ENCODE measurements at places on chromosomes 6 and 20.

DNA sequence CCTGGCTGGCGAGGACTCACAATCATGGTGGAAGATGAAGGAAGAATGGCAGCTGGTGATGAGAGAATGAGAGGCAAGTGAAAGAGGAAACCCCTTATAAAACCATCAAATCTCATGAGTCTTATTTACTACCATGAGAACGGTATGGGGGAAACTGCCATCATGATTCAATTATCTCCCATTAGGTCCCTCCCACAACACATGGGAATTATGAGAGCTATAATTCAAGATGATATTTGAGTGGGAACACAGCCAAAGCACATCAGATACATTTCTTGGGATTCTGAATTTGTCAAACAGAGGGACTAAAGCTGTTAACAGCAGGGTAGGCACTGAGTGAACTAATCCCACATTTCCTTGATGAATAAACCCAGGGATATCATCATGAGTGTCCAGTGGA lies 116.2 kb upstream of the PLCB4 start:
- DNase-seq = no peak

DNA sequence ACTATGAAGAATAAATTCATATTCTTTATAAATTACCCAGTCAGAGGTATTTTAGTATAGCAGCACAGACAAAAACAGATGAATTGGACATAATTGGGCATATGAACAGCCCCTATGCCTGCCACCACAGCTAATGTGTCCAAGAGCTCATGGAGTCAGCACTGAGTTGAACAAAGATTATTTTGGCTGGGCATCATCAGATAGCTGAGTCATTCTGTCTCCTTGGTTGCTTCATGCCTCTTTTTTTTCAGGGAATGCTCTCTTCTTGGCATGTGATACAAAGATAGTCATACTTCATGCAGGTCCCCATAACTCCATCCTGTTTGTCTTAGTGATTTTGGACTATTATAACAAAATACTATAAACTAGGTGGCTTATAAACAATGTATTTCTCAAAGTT lies 275.6 kb downstream of the TENT5A start:
- no peak for DNase-seq

DNA sequence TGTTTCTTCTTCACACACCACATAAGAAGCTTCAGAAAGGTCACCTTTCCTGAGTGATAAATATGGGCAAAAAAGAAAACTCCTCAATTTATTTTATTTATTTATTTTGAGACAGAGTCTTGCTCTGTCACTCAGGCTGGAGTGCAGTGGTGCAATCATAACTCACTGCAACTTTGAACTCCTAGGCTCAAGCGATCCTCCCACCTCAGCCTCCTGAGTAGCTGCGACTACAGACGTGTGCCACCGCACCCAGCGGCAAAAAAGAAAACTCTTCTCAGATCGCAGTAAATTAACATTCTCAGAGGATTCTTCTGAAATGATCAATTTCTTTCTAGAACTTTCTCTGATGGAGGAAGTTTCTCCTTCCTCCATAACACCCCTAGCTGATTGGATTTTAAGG lies 111.2 kb downstream of the TRERF1 start:
- DNase-seq = no peak

GRCh38 chr6:165799391-165800153 lies 136.5 kb upstream of the PDE10A start:
- DNase-seq = no peak

DNA sequence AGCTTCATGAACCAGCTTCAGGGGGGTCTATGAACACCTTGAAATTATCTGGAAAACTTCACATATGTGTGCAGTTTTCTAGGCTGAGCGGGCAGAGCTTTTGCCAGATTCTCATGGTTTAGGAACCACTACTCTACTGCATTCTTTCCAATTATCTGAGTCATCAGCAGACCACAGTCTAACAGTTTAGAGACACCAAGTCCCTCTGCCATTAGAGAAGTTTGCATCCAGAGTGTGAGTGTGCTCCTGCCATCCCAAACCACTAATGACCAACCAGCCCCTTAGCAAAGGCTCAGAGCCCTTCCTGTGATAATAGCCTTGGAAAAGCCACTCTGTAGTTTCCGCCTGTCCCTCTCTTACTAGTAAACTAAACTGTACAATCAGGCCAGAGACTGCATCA lies 96.8 kb downstream of the PHACTR1 start:
- DNase-seq = no peak

DNA sequence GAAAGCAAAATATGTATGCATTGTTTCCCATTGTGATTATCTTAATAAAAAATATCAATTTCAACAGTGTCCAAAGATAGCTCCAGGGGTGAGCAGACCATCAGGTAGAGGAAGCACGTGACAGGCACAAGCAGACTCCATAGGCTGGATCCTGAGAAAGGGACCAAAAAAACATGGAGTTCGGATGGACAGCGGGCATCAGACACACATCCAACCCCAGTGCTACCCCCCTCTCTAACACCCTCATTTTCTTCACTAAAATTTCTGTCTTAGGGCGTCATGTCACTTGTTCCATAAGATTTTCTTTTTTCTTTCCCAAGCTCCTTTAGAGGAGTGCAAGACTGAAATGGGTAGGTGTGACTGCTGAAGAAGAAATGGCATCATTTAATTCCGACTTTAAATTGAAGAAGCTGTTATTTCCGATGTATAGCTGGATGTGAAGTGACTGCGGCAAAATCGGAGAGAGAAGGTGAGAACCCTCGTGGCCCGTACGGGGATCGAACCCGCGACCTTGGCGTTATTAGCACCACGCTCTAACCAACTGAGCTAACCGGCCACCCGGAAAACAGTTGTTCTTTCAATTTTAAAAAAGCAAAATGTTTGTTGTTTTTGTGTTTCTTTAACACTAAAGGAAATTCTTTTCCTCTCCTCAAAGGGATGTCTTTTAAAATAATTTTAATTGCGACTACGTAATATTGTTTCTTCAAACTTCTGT lies 10.3 kb upstream of the PRSS16 start:
- peak; percentile 27 for DNase-seq
